ENCODE measurements at places on chromosomes 7 and 10.

DNA sequence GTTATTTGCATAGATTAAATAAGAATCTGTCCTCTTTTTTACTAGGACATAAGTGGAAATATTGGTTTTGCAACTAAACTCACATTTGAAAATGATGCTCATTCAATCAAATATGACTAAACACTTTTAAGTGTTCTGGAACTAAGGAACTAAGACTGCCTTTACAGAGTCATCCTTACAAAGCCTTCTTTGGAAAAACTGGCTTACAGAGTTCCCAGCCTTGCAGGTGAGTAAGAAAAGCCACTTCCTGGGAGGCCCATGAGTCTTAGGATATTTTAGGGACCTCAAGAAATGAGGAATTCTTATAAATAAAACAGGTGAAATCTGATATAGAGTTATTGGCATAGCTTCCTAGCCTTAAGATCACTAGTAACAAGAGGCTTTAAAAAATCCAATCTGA lies 135.5 kb downstream of the ALOX5 start:
- no peak for DNase-seq

DNA sequence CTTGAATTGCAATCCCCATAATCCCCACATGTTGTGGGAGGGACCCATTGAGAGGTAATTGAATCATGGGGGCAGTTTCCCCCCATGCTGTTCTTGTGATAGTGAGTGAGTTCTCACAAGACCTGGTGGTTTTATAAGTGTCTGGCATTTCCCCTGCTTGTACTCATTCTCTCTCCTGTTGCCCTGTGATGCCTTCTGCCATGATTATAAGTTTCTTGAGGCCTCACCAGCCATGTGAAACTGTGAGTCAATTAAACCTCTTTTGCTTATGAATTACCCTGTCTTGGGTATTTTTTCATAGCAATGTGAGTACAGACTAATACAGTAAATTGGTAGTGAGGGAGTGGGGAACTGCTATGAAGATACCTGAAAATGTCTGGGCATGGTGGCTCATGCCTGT lies 65.0 kb downstream of the ANKRD7 start:
- DNase-seq, result no peak

GRCh38 chr7:19621740-19622139 lies 87.1 kb downstream of the POLR1F start:
- no peak for DNase-seq

DNA sequence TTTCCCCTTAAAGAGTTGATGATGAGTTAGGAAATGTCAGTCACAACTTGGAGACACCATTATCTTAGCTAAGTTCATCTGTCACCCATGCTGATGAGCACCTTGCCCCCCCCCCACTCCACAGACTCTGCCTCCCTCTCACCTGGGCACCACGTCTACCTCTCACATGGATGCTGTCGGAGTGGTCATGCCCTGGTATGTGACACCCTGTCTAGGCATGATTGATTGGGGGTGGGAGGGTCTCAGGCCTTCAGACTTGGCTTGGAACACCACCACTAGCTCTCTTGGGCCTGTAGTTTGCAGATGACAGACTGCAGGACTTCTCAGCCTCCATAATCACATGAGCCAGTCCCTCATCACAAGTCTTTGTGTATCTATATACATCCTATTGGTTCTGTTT lies 78.0 kb downstream of the WDR37 start:
- no peak for DNase-seq

DNA sequence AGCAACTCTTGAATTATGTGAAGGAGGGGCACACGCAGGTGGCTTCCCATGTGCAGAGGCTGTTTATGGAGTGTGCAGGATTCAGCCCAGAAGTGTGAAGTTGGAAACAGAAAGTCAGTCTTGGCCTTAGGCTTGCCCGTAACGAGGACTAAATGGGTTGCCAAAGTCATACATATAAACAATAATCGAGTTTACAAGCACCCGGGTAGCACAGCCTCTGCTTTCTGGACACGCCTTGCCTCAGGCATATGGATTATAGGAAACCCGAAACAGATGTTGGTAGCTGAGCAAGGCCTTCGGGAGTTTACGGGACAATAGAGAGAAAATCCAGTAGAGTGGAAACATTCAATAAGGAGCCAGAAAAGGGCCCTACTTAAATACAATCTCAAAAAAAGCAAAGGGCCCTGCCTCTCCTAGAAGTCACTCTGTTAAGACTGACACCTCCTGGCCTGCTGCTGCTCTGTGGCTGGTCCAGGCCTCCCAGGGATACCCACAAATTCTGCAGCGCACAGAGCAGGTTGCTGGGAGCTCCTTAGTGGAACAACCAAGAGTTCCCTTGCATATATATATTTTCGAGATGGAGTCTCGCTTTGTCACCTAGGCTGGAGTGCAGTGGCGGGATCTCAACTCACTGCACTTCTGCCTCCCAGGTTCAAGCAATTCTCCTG lies 48.5 kb downstream of the SMKR1 start:
- no peak for DNase-seq

- DNase-seq, result no peak
These were observed 9.9 kb upstream of the PPP1R9A start for GRCh38 chr7:94897541-94897940.

DNA sequence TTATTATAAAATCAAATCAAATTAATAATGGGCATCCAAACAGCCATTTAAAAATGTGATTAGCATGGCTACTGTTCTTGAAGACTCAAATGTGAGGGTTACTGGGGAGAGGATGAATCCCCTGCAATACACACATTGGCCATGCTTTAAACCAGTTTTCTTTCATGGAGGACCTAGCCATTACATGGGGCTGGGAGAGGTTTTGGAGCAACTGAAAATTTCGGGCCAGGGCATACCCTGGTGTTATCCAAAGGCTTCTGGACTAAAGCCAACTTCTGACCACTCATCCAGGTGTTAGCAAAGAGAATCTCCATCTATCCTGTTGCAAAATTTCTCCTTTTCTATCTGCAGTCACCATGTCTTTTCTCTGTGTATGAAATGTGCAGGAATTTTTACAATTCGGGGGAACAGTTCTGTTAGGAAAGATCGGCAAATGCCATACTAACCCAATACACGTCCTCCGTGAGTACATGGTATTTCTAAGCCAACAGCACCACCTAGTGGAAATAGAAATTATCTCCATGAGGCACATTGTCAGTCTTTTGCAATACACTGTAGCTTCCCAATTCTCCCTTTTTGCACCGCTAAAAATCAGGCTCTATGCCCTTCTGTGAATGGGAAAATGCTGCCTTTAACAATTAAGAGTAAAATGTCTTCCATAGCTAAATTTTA lies 47.0 kb upstream of the ZNF107 start:
- DNase-seq, result no peak

DNA sequence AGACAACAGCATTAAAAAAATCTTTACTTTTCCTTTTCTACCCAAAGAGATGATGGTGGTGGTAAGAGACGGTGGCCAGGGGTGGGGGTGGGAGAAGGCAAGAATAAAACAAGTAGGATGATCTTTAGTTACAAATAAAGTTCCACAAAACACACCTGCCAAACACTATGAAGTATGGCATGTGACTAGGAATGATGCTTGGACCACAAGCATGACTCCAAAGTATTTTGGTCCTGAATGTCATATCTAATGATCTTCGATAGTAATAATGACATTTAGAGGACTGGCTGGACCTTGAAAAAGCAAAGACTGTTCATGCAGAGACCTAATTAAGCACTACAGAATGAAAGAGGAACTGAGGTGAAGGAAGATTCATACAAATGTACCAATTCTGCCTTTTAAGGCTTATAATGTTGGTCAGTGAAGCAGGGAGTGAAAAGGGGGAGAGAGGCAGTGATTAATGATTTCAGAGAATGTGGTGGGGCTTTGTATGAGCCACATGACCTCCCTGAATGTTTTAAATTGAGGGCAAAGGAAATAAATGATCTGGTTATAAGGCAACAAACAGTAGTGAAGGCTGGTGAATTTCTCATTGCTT lies 29.6 kb upstream of the DKK1 start:
- DNase-seq, result no peak

GRCh38 chr10:35447693-35448407 lies 111.5 kb downstream of the CCNY start:
- DNase-seq, result no peak

DNA sequence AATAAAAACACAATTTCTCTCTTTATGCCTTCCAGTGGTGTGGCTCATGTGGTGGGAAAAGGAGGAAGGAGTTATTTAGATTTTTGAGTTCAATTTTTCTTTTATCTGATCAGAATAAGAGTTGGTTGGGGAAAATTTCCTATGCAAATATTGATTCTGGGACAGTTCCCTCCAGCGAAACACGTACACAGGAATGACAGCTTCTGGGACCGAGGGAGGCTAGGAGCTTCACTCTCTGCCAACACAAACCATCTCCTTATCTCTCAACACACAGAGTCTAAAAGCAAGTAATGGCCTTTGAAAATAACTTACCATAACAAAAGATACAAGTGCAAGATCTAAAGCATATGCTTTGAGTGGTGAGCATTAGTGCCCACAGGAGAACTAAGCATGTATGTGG lies 122.7 kb downstream of the RAPGEF5 start:
- no peak for DNase-seq

DNA sequence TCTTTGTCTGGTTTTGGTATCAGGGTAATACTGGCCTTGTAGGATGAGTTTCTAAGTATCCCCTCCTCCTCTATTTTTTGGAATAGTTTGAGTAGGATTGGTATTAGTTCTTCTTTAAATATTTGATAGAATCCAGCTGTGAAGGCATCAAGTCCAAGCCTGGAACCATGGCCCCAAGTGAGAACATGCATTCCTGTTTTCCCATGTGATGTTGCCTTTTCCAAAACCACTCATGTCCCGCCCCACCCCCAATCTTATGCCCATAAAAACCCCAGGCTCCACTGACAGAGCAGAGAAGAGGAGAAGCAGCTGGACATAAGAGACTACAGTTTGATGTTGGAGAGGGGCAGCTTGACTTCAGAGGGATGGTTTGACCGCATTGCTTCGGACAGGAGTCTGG lies 71.2 kb downstream of the MINPP1 start:
- no peak for DNase-seq

- no peak for DNase-seq
These were observed 286.8 kb upstream of the KLF14 start for GRCh38 chr7:131020759-131021261.

DNA sequence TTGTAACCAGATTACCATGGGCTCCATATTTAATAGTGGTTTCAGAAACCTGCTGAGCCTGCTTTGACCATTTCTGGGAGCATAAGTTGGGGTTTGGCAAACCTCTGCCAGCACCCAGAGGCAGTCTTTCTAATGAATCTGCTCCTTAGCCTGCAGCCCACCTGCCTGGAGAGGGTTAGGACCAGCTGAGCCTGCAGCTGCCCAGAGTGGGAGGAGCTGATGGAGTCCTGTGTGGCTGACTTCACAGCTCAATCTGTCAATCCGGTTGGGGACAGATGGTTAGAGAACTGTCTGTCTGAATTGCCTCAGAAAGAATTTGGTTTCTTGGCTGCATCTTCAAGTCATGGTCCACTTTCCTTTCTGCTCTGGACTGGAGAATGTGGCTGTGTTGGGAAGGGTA lies 444.6 kb downstream of the NRG3 start:
- no peak for DNase-seq

- no peak for DNase-seq
These were observed 13.1 kb downstream of the GNAI1 start for GRCh38 chr7:80147543-80148391.

GRCh38 chr7:116872026-116872425 lies 9.6 kb downstream of the CAPZA2 start:
- DNase-seq, result no peak

DNA sequence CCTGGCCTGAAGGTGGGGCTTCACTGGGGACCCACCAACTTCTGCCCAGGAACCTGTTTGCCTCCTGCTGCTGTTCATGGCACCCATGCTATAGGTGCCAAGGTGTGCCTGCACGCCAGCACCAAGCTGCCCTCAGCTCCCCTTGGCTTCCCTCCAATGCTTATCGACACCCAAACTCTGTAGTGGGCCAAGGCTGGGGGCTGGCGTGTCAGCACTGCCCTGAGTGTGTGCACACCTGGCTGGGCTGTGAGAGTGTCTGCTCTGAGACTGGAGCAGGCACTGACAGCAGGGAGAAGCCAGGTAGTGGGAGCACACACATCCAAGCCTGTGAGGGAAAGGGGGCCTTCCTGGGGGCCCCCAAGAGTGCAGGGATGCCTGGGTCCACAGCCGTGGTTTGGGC lies 43.1 kb upstream of the TUBB8 start:
- no peak for DNase-seq

GRCh38 chr7:135847242-135847641 lies 98.6 kb upstream of the FAM180A start:
- no peak for DNase-seq

- DNase-seq, result no peak
These were observed 114.9 kb downstream of the IPMK start for GRCh38 chr10:58152673-58153263.

Data from activated T-helper 1 cell treated with anti-CD3 and anti-CD28 coated beads, Interleukin-2, amount 50 U/mL, for 16 hours (primary cell).